Stimulated activated CD8-positive, alpha-beta memory T cell treated with anti-CD3 and anti-CD28 coated beads, Interleukin-2, amount 100 ng/mL, for 1 hour (primary cell): ENCODE measurements at places on chromosomes 4 and X.

- DNase-seq, result no peak
These were observed 232.1 kb upstream of the F9 start for GRCh38 chrX:139298437-139298836.

DNA sequence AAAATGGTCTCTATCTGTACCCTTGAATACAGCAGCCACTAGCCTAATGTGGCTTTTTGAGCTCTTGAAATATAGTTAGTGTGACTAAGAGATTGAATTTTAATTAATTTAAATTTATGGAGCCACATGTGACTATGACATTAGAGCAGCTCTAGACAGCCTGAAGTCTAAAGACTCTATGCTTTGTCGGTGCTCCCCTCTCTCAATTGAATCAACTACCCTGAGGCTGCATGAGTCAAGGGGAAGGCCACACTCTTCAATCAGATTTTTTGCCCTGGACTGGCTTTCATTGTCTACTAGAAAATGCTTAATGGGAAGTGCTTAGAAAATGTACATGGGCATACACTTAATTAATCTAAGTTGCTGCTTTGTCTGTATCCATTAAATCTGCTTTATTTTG, 11.7 kb downstream of the TLR7 start:
- no peak for DNase-seq

DNA sequence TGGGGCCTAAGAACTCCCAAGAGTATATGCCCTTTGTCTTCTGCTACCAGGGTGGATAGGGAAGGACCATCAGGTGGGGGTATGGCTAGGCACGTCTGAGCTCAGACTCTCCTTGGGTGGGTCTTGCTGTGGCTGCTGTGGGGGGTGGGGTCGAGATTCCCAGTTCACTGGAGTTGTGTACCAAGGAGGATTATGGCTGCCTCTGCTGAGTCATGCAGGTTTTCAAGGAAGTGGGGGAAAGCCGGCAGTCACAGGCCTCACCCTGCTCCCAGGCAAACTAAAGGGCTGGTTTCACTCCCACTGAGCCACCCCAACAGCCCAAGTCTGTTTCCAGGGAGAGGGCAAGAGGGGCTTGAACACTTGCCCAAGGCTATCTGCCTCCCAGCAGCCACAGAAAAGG, 249.7 kb downstream of the NR3C2 start:
- DNase-seq, result no peak

DNA sequence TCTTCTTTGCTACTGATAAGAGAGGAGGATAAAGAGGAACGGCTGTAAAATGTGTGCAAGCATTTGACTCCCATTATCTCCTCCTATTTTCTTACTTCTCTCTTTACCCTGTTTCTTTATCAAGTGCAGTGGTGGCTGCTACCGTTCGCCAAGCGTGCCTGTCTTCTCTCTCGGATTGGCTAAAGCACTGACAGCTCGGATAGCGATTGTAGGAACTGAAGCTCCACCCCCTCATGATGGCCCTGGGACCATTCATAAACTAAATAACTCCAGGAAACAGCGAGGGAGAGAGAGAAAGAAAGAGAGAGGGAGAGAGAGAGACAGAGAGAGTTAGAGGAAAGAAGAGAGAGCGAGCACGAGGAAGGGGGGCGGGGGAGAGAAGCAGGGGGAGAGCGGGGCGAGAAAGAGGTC, 305 bp upstream of the MAB21L2 start:
- no peak for DNase-seq

GRCh38 chr4:132316738-132317137, 832.4 kb upstream of the PCDH10 start:
- DNase-seq, result no peak

DNA sequence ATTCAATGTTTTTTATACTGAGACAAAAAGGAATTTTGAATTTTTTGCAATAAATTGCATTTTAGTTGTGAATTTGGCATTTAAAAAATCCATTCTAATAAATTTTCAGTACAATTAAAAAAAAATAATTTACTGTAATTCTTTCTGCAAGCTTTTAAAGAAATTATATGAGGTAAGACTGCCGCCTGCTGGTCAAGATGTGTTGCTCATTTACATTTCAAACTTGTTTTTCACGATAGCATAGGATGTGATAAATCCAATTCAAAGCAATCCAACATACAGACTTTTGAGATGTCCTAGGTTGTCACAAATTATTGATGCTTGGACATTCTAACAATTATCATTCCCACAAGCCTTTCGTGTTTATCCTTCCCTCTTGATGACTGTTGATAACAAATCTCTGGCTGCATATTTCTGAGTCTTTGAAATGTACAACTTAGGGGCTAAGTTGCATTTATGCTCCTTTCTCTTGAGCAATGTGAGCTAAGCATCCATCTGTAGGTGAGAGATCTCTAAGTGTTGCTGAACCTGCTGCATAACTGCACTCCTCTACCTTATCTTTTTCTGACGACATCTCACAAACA, 21.7 kb upstream of the MFAP3L start:
- peak; percentile 22 for DNase-seq
